Mesangial cell (primary cell): ENCODE measurements at places on chromosomes 11 and 22. TPM values are rescaled to one million over a fixed set of nuclear protein-coding genes. Genes with fewer than 3 reads are reported as not detected.

The CYP2D6 gene
- total RNA-seq: 0.51 TPM in 1 of 2 replicates, not detected in the other

The OR10AG1 gene
- total RNA-seq: not detected in 2 replicates

The MPPED2 gene
- 0.25 TPM in 1 of 2 replicates, not detected in the other for total RNA-seq

The SLC7A4 gene
- total RNA-seq: 2.0 TPM in 1 of 2 replicates, not detected in the other

The RAB36 gene
- 4.7 and 8.9 TPM in 2 replicates for total RNA-seq

The MIAT gene
- total RNA-seq: under 0.01 and 2.3 TPM in 2 replicates

The PES1 gene
- total RNA-seq: 55.5 and 80.2 TPM in 2 replicates
